ENCODE measurements at places on chromosomes 6 and 20.
A peak's percentile ranks its signal among the peaks of the same experiment; 100 is the strongest.

GRCh38 chr6:159852877-159853276 lies 37.9 kb upstream of the MAS1 start:
- peak; percentile 41 for DNase-seq

GRCh38 chr6:14542670-14543366 lies 425.2 kb downstream of the CD83 start:
- DNase-seq = no peak

DNA sequence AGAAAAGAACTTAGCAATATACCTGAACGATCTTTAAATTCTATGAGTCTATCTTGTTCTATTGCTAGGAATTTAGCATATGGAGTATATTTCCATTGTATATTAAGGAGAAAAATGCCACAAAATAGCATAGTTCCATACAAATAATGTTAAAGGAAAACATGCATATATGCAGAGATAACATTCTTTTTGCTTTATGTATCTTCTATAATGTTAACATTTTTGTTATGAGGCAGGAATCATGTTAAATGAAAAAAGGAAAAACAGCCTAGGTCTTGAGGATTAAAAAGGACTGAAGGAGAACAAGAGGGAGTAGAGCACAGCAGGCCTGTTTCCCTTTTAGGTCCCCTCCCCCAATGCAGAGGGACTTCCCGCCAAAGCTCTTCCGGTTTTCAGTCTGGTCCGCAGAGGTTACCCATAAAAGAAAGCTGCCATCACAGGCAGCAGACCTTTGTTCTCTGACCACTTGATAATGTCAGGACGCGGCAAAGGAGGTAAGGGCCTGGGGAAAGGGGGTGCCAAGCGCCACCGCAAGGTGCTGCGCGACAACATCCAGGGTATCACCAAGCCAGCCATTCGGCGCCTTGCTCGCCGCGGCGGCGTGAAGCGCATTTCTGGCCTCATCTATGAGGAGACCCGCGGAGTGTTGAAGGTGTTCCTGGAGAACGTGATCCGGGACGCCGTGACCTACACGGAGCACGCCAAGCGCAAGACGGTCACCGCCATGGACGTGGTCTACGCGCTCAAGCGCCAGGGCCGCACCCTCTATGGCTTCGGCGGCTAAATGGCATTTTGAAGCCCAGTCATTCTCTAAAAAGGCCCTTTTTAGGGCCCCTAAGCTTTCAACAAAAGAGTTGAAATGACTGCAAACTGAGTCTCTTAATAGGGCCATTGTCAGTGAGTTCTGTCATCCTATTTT lies 108.4 kb upstream of the PRSS16 start:
- peak; percentile 87 for DNase-seq

DNA sequence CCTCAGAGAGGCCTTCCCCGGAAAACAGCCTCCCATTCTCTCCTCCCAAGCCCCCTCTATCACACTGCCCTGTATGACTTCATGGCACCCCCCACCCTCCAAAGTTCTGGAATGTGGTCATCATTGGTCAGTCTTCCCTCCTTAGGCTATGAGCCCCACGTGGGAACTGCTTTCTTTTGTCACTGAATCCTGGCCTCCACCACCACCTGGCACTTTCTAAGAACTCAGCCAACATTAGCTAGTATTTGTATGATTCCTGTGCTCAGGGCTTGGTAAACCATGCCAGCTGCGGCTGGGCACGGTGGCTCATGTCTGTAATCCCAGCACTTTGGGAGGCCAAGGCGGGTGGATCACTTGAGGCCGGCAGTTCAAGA lies 8.4 kb upstream of the E2F1 start:
- DNase-seq = no peak

DNA sequence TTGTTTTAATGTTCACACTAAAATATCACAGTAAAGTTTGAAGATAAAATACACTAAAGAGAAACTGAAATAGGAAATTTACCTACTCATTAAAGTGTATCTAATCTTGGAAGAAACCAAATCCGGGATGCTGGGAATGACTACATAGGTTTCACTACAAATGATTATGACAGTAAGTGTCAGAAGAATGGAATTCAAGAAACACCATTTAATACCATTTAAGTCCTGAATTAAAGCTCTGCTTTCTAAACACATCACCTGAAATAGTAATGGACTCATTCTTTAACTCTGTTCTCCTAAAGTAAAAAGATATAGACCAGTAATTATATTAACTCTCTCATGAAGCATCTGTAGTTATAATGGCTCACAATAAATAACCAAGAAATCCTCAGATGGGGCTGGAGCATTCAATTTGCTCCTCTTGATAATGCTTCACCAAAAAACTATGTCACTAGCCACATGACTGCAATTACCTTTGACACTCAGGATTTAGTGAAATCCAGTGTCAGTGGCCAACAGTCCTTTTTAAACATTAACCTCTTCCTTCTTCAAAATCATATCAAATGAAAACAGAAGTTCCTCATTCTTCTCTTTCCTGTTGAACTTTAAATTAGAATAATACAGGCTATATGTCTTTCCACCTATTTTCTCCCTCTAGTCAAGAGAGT lies 41.4 kb downstream of the MAP7 start:
- DNase-seq = peak; percentile 35

GRCh38 chr20:49482621-49483017 lies at the start of gene KCNB1:
TSS of gene KCNB1 (minus strand) at chr20:49482668. CDS start at chr20:49482480, 188 bp downstream.
- DNase-seq = peak; percentile 90

GRCh38 chr6:35007016-35007415 lies 118.0 kb downstream of the ANKS1A start:
- no peak for DNase-seq

DNA sequence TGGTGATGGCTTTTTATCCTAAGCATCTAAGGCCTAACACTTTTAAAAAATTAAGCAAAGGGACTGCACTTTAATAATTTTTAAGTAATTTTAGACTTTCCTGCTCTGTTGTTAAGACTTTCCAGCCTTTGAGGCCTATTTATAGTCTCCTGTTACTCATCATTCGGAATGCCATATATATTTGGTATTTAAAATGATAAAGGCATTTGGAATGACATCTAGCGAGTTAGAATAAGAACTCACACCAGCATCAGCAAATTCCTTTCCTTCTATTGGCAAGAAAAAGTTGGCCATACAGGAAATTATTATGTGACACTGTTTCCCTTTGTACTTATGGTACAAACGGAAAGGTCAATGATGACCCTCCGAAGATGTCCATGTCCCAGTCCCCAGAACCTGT lies 88.1 kb upstream of the STMND1 start:
- no peak for DNase-seq

DNA sequence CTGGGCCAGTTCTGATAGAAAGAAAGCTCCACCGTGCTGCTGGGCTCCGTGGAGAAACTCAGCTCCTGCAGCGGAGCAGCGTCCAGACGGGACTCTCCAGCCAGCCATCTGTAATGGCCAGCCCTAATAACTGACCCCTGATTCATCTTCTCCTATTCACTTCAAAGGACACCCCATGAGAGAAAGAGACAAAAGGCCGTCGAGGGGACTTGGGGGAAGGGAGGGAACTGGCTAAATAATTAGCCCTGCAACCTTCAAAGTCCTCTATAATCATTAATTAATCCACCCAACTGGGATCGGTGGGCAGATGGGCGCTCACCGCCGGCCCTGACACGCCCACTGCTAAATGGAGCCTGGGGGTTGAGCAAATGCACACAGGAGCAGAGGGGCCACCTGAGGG lies 512.4 kb downstream of the CD83 start:
- no peak for DNase-seq

DNA sequence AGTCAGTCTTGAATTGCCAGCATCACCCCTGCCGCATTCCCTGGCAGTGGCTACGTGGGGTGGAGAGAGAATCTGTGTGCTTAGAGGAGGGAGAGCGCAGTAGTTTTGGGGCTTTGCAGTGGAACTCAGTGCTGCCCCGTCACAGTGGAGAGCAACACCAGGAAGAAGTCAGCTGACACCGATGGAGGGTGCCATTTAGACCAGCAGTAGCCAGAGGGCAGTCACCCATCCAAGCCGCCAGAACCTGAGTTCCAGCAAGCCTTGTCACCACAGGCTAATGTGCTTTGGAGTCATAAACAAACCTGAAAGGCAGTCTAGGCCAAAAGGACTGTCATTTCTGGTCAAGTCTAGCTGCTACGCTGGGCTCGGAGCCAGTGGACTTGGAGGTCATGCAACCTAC lies 22.0 kb upstream of the PERP start:
- DNase-seq = no peak

DNA sequence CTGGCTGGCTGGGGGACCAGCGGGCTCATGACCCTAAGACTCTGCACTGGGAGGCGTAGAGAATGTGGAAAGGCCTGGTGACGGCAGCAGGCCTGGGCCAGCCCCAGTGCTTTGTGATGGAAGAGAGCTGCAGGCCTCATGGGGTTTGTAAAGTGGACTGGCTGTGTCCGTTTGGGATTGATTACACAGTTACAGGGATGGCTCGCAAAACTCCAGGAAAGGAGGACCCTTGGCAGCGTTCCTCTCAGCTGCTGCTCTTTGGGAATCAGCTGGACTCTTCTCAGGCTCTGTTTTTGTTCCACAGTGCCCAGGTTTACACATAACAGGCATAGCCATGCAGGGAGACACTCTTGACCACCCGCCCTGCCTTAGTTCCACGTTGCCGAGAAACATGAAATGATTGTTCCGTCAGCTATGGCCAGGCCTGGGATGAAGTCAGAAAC lies 89.0 kb downstream of the SLX4IP start:
- DNase-seq = no peak
